ENCODE measurements at places on chromosomes 4 and X.

- DNase-seq = no peak
Observed at GRCh38 chr4:159010563-159011260, 92.2 kb upstream of the RAPGEF2 start.

- no peak for DNase-seq
Observed at GRCh38 chr4:123408471-123409084, 12.0 kb downstream of the SPRY1 start.

DNA sequence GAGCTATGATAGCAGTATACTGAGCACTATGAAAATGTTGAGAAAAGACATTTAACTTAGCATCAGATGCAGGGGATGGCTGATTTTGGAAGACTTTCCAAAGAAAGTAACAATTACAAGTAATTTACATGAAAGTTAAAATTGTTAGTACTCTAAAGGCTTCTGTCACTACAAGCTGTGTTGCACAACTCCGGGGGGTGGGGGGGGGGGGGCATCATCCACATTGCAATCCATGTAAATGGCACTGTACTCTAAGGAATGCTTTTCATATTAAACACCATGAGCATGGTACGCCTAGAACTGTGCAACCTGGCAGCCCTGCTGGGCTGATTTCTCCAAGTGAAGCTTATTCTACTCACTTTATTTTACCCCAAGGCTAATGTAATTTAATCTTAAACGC, 363.4 kb downstream of the TMA16 start:
- no peak for DNase-seq

DNA sequence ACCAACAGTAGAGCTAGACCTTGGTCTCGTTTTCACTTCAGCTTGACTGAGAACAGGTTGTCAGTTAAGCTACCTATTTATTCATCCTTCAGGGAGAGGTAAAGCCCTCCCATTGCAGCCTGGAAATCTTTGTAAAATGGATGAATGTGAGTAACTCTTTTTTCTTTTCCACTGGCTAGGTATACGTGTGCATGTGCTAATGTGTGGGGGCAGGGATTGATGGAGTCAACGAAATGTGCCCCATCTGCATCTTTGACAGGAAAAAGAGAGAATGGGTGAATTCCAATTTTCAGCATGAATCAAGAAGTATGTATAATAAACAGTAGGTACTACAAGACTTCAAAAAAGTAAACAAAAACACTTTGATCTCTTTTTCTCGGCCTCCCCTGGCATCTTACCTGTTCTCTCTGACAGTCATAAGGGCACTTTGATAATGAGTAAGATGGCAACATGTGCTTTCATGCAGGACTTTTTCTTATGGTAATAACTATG, at the start of gene IL21:
Gene IL21, minus strand, starts transcription at position 51 of the 492 bp plus-strand sequence. CDS start 55 bp downstream, outside the sequence.
- DNase-seq = no peak

DNA sequence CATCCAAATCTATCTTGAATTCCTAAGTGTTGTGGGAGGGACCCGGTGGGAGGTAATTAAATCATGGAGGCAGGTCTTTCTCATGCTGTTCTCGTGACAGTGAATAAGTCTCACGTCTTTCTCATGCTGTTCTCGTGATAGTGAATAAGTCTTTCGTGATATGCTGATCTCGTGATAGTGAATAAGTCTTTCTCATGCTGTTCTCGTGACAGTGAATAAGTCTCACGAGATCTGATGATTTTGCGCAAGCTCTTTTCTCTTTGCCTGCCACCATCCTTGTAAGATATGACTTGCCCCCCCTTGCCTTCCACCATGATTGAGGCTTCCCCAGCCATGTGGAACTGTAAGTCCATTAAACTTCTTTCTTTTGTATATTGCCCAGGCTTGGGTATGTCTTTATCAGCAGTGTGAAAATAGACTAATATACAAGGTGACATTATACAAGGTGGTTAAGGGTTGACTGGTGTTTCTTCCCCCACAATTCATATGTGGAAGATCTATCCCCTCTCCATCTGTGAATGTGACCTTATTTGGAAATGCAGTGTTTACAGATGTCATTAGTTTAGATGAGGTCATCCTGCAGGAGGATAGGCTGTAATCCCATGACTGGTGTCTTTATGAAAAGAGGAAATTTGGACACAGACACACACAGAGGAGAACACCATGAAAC, 27.6 kb downstream of the ARSD start:
- no peak for DNase-seq

DNA sequence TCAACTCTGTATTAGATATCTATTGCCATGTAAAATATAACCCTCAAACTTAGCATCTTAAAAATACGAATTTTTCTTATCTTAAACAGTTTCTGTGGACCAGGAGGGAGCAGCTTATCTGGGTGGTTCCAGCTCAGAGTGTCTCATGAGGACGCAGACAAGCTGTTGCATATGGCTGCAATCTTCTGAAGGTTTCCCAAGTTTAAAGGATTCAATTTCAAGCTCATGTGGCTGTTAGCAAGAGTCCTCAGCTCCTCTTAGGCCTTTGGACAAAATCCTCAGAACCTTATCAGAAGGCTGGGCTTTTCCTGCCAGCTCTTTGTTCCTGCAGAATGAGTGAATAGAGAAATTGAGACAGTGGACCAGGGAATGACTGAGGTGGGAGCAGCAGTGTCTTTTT, 2.8 kb upstream of the CTSO start:
- no peak for DNase-seq

GRCh38 chr4:94932366-94932765, 174.6 kb downstream of the BMPR1B start:
- DNase-seq = no peak

DNA sequence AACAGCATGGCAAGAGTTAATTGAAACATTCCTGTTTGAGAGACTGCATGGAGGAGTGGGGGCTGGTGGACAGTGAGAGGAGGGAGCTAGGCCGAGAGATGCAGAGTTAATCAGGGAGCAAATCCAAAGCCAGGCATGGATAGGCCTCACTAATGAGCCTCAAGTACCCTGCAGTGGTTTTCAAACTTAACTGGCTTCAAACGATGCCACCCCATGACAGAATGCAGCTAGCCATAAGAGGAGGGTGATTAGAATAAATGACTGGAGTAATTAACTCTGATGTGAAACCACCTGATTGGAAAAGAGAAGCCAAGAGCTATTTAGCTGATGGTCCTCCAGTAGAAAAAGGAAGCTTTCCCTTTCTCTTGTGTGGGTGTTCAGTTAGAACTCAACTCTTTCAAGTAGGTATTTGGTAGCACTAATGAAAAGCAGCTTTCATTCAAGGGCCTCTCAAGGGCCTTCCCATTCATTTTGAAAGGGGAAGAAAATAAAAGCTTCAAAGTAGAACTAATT, 215.4 kb upstream of the MAB21L2 start:
- no peak for DNase-seq

- DNase-seq = no peak
Observed at GRCh38 chrX:22040184-22040583, 8.1 kb downstream of the PHEX start.

- DNase-seq = no peak
Observed at GRCh38 chr4:89563431-89563830, 255.8 kb upstream of the GPRIN3 start.

- DNase-seq = no peak
Observed at GRCh38 chr4:38785901-38786402, 3.2 kb upstream of the TLR10 start.
